Suprapubic skin (tissue), 4 donors: ENCODE measurements at places on chromosomes 2 and 18.
A peak's percentile ranks its signal among the peaks of the same experiment; 100 is the strongest.

DNA sequence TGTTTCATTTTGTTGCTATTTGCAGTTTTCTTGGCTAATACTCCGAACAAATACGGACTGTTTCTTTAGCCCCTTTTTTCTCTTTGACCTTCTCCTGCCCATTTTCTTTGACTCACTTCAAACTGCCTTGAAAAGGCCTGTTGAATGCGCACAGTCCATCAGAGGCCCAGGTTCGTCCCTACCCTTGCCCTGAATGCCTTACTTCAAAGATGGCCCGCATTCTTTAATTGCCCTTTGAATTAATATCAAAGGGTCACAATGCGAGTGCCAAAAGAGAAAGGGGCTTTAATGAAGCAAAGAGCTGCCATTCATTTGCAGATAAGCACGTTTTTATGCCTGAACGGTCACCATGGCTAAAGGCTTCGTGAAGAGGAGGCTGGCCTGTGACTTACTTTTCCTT lies 29.7 kb downstream of the PAX3 start:
- H3K4me1 ChIP-seq, result no peaks in the 10 kb centered on the region
- peaks cover 49% of the 10 kb centered on the region for H3K27me3 ChIP-seq
- DNase-seq, result no peak
- H3K4me3 ChIP-seq, result no peak overlapping the region
- H3K36me3 ChIP-seq, result no peaks in the 10 kb centered on the region

- H3K27ac ChIP-seq, result no peak overlapping the region
- no peaks in the 10 kb centered on the region for H3K36me3 ChIP-seq
- DNase-seq, result no peak
- no peaks in the 10 kb centered on the region for H3K4me1 ChIP-seq
These were observed 11.4 kb upstream of the LRATD1 start for GRCh38 chr2:14621114-14621513.

GRCh38 chr2:219556413-219556812 lies 12.6 kb downstream of the TMEM198 start:
- H3K27me3 ChIP-seq, result peaks cover 21% of the 10 kb centered on the region
- H3K36me3 ChIP-seq, result peaks cover 9% of the 10 kb centered on the region
- DNase-seq, result no peak
- no peak overlapping the region for H3K4me3 ChIP-seq
- H3K4me1 ChIP-seq, result peaks cover 19% of the 10 kb centered on the region

DNA sequence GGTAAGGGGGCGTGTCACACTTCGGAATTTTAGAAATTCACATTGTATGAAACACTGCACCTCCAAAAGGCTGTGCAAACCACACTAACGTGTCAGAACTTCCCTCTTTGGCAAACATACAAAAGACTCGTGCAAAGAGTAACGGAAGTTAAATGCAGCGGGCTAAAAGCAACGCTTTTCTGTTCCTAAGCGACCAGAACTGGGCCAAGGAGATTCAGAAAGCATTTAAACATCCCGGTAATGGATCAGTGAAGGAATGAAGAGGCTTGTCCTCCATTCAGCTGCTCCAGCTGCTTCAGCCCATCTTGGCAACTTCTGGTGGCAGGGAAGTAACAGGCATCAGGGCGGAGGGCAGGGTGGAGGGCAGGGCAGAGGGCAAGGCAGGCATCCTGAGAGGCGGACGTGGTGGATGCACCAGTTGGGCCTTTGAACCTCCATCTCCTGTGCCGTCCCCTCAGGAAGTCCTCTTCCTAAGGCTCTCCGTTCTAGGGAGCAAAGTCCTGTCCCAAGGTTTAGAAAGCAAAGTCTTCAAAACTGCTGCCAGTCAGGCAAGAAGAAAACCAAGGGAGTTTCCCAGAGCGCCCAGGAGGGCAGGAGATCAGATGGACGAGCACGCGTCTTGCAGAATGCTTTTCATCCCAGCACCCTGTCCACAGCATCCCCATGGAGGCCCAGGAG lies 230.7 kb downstream of the ZNF516 start:
- H3K36me3 ChIP-seq, result no peaks in the 10 kb centered on the region
- no peak for DNase-seq
- H3K4me3 ChIP-seq, result no peak overlapping the region

DNA sequence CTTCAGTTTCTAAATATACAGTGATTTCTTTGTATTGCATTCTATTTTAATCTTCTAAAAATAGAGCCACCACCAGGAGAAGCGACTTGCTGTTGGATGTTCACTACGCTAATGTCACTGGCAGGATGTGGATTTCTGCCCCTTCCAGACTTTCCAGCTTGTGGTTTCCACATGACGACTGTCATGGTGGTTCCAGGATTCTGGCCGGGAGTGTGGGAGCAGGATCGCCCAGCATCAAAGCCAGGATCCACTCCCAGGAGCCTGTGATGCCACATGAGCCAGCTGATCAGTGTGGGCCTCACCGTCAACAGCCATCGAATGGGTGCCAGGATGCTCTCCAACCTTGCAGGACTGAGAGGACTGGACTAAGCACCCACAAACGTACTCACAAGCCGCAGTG lies 148.8 kb downstream of the HDAC4 start:
- H3K36me3 ChIP-seq, result no peaks in the 10 kb centered on the region
- DNase-seq, result peak; percentile 50
- peaks cover 39% of the 10 kb centered on the region for H3K4me1 ChIP-seq
- no peaks in the 10 kb centered on the region for H3K27me3 ChIP-seq

GRCh38 chr2:47631792-47632398 lies 151.1 kb upstream of the MSH6 start:
- H3K36me3 ChIP-seq, result no peaks in the 10 kb centered on the region
- no peak for DNase-seq
- H3K4me1 ChIP-seq, result no peaks in the 10 kb centered on the region
- no peaks in the 10 kb centered on the region for H3K27me3 ChIP-seq

DNA sequence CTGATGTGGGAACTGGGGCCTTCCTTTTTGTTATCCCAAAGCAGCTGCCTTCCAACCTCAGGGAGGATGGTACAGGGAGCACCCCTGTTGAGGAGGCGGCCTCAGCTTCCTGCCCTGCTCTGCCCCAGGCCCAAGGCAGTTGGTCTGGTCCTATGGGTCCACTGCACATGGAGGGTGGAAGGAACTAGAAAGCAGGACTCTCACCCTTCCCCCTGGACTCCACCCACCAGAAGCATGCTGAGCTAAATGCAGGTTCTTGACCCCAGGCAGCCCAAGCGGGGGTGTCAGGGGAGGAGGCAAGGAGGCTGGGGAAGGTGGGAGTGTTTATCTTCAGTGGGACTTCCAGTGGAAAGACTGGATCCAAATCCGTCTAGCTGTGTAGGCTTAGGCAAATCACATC lies 158.5 kb downstream of the SMAD2 start:
- DNase-seq, result no peak
- H3K27ac ChIP-seq, result no peak overlapping the region
- no peaks in the 10 kb centered on the region for H3K36me3 ChIP-seq
- H3K4me3 ChIP-seq, result no peak overlapping the region
- no peaks in the 10 kb centered on the region for H3K27me3 ChIP-seq
- H3K4me1 ChIP-seq, result no peaks in the 10 kb centered on the region

- no peak for DNase-seq
- H3K27ac ChIP-seq, result no peak overlapping the region
- no peaks in the 10 kb centered on the region for H3K27me3 ChIP-seq
- H3K4me1 ChIP-seq, result no peaks in the 10 kb centered on the region
These were observed 33.7 kb downstream of the GFPT1 start for GRCh38 chr2:69353360-69353759.

GRCh38 chr2:42722320-42723190 lies 41.4 kb downstream of the OXER1 start:
- H3K4me3 ChIP-seq, result no peak overlapping the region
- H3K36me3 ChIP-seq, result no peaks in the 10 kb centered on the region
- H3K27ac ChIP-seq, result no peak overlapping the region
- H3K27me3 ChIP-seq, result no peaks in the 10 kb centered on the region

- no peak for DNase-seq
- no peak overlapping the region for H3K4me3 ChIP-seq
- no peaks in the 10 kb centered on the region for H3K36me3 ChIP-seq
- no peak overlapping the region for H3K27ac ChIP-seq
- H3K4me1 ChIP-seq, result peaks cover 64% of the 10 kb centered on the region
- H3K27me3 ChIP-seq, result no peaks in the 10 kb centered on the region
These were observed 57.9 kb downstream of the NCK2 start for GRCh38 chr2:105802587-105802986.

- H3K4me3 ChIP-seq, result peak overlapping the region; percentile 99
- no peaks in the 10 kb centered on the region for H3K36me3 ChIP-seq
- no peak for DNase-seq
- H3K4me1 ChIP-seq, result peaks cover 62% of the 10 kb centered on the region
- peak overlapping the region; percentile 96 for H3K27ac ChIP-seq
- H3K27me3 ChIP-seq, result no peaks in the 10 kb centered on the region
These were observed 503 bp downstream of the ANXA4 start for GRCh38 chr2:69742322-69742952.

DNA sequence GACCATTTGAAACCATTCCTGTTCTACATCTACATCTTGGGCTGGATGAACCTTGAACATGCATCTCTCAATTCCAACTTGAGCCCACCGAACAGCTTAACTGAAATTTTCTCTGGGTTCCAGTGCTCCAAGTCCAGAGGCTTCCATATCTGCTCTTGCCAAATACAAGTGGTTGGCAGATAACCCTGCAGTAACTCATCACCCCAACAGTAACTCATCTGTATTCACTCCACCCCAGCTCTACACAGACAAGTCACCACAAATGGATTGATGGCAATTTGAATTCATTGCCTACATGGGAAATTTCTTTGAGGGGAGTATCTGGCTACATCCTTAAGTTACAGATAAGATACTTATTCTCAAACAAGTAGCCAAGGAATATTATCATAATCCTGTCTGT lies 502.4 kb upstream of the TNP1 start:
- no peaks in the 10 kb centered on the region for H3K36me3 ChIP-seq
- H3K27ac ChIP-seq, result peak overlapping the region; percentile 22
- H3K27me3 ChIP-seq, result no peaks in the 10 kb centered on the region
- H3K4me1 ChIP-seq, result peaks cover 13% of the 10 kb centered on the region
- H3K4me3 ChIP-seq, result no peak overlapping the region
- DNase-seq, result no peak

DNA sequence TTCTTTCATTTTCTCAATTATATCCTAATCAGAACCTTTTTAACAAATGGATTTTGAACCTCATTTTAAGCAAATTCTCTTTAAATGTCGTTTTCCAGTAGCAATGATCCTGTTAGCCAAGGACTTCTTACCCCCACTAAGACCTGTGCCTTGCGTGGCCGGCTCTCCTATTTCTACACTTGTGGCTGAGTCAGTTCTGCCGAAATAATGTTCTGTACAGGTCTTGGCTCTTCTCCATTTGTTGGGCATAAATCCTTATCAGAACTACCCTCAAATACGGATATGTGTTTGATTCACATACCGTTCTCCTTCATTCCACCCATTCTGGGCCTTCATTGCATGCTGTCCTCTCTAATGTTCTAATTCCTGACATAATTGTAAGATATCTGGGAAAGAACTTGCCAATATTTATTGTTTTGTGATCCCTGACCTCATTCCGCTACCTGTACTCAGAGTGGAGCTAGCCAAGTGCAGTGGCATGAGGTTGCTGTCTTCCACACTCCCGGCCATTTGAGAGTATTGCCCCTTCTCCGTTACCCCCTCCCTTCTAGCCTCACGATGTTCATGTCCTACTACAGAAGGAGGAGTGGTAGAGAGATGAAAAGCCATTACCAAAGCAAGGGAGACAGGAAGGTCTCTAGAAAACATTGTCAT lies 78.7 kb downstream of the MYOM1 start:
- no peak overlapping the region for H3K4me3 ChIP-seq
- H3K4me1 ChIP-seq, result no peaks in the 10 kb centered on the region
- no peaks in the 10 kb centered on the region for H3K36me3 ChIP-seq
- H3K27ac ChIP-seq, result no peak overlapping the region
- H3K27me3 ChIP-seq, result no peaks in the 10 kb centered on the region

DNA sequence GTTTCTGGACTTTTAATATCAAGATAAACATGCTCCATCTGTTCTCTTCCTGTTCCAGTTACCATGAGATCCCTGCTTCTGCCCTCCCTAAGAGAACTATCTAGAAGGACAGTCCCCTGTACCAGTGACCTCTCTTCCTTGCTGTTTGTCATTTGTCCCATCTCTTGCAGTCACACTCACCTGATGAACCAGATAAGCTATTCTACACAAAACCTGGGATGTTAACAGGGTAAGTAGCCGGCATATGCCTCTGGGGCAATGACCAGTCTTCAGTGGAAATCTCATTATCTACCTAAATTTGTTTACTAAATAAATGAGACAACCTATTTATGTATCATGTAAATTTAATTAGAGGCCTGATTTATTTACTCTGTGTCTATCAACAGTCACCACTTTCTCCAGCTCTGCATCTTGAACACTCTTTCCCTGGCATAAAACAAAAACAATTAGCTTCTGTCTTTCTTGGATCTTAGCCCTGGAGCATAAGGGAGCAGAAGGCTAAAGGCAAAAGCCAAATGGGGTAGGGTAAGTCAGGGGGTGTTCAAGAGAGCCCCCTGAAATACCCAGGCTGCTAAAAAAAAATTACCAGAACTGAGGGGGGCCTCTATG lies 337.7 kb downstream of the ALK start:
- H3K36me3 ChIP-seq, result no peaks in the 10 kb centered on the region
- no peaks in the 10 kb centered on the region for H3K27me3 ChIP-seq
- no peak overlapping the region for H3K27ac ChIP-seq
- H3K4me1 ChIP-seq, result no peaks in the 10 kb centered on the region
- H3K4me3 ChIP-seq, result no peak overlapping the region

- H3K4me3 ChIP-seq, result no peak overlapping the region
- no peaks in the 10 kb centered on the region for H3K36me3 ChIP-seq
- no peak for DNase-seq
- H3K27ac ChIP-seq, result no peak overlapping the region
- peaks cover 11% of the 10 kb centered on the region for H3K4me1 ChIP-seq
These were observed 372.8 kb downstream of the MTX2 start for GRCh38 chr2:176642074-176642473.

- no peak overlapping the region for H3K27ac ChIP-seq
- H3K36me3 ChIP-seq, result no peaks in the 10 kb centered on the region
- H3K4me1 ChIP-seq, result no peaks in the 10 kb centered on the region
- H3K27me3 ChIP-seq, result no peaks in the 10 kb centered on the region
- no peak overlapping the region for H3K4me3 ChIP-seq
These were observed 49.2 kb downstream of the MYOM1 start for GRCh38 chr18:3170441-3171161.

DNA sequence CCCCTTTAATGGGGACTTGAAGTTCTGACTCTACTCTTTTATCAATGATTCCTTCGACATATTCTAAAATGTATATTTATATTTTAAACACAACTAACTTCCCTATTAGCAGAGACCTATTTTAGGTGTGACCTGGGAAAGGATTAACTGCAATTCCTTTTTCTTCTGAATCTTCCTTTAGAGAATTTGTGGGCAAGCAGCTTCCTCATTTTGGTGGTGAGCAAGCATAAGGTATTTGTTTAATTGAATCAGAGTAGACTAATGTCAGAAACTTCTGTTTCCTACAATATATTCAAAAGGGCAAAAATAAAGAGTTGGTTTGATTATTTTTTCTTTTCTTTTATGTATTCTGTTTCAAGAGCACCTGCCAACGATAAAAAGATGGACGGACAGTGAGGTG lies 237.0 kb downstream of the IKZF2 start:
- H3K4me1 ChIP-seq, result peaks cover 10% of the 10 kb centered on the region
- no peaks in the 10 kb centered on the region for H3K27me3 ChIP-seq
- no peak overlapping the region for H3K27ac ChIP-seq
- no peak for DNase-seq

GRCh38 chr2:158716121-158716791 lies 78.9 kb upstream of the DAPL1 start:
- H3K36me3 ChIP-seq, result no peaks in the 10 kb centered on the region
- peaks cover 2% of the 10 kb centered on the region for H3K4me1 ChIP-seq
- H3K27me3 ChIP-seq, result no peaks in the 10 kb centered on the region
- no peak overlapping the region for H3K4me3 ChIP-seq
